Stimulated activated CD8-positive, alpha-beta memory T cell treated with anti-CD3 and anti-CD28 coated beads, Interleukin-15, amount 100 ng/mL, for 1 hour (primary cell): ENCODE measurements at places on chromosomes 1 and 21.

DNA sequence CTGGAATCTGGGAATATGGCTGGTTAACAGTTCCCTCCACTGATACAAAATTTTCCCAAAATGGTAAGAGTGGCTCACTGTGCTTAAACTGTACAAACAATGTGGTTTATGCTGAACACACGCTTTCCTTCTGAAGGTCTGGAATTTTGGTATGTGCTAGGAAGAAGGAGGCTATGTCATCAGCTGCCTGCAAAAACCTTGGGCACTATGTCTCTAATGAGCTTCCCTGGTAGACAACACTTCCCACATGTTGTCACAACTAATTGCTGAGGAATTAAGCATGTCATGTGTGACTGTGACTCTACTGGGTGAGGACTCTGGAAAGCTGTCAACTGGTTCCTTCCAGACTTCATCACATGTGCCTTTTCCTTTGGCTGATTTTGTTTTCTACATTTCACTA, 29.2 kb downstream of the IPP start:
- DNase-seq: no peak

GRCh38 chr1:169201084-169201619, 94.7 kb downstream of the ATP1B1 start:
- no peak for DNase-seq

- no peak for DNase-seq
These were observed 30.5 kb upstream of the CAMSAP2 start for GRCh38 chr1:200708161-200708560.

- DNase-seq: no peak
These were observed 18.7 kb downstream of the WNT2B start for GRCh38 chr1:112527266-112528010.

GRCh38 chr1:155910621-155911121, 478 bp downstream of the RIT1 start:
- DNase-seq: no peak

DNA sequence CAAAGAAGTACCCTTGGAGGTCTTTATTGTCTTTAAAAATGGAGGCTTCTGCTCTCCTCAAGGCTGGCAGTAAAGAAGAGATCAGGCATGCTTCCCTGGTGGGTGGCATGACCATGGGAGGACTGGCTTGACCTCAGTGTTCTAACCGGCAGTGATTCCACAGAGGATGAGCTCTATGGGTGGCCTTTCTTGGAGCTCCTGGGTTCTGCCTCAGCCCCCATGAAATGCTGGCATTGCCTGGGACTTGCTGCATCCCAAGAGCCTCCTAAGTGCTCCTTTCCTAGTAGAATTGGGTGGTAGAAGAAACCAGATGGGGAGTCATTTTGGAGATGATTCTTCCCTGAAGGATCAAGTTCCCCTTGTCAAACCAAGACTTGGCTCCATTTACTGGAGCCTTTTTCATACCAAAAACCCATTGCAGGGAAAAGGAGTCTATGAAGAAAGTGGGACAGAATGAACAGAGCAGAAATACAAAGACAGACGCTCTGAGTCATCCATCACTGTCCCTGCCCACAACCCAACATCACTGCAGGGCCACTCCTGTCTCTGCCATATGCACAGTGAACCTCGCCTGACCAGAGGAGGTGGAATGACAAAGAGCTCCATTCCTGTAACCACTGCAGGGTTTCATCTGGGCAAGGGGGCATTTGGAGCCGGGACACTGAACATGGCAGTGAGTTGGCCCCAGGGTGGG, 42.4 kb downstream of the RIMS3 start:
- DNase-seq: no peak

DNA sequence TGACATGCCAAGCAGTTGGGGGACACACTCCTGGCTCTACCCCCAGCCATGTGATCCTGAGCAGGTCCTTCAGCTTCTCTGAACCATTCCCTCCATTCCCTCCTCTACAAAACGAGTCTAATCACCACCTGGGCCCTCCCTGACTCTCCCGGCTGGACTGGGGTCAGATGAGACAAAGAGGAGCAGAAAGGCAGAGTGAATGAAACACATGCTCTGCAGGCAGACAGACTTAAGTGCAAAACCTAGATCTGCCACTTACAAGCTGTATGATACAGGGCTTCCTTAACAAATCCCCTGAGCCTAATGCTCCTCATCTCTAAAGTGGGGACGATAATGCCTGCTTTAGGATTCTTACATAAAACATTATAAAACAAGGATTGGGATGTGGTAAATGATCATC, 17.3 kb downstream of the RIMS3 start:
- DNase-seq: no peak

DNA sequence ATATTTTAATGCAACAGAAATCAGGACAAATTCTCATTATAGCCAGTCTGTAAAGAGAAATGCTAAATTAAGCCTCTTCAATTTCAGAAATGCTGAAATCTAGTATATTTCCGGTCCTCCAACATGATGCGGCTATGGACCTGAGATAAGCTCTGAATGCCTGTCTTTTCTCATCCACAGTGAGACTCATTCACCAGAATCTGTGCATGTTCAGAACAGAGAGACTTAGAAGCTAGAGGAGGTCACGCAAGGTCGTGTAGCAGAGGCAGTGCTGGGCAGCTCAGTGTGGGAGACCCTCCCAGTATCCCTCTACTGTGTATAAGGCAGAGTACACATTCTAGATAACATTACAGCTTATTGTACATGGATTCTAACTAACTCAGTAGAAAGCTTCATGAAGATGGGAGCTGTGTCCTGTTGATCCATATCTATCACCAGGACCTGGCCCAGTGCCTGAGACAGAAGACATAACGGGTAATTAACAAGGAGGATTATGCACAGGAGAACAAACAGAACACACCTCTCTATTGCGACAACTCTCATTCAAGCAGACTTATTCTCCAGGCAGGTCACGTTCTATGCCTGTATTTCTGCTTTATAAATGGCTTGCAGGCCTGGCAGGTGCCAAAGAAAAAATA, 97.0 kb upstream of the COA6 start:
- no peak for DNase-seq

DNA sequence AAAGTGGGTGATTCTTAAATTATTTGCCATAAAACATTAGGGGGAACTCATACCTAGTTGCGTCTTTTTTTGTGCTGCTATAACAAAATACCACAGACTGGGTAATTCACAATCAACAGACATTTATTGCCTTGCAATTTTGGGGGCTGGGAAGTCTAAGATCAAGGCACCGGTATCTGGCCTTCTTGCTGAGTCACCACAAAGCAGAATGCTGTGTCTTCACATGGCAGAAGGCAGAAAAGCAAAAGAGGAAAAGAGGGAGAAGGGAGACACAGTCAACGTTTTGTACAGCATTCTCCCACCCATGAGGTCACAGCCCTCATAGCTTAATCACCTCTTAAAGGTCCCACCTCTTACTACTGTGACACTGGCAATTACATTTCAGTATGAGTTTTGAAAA, 291.0 kb downstream of the CHRM3 start:
- no peak for DNase-seq

GRCh38 chr1:232376632-232377493, 253.1 kb downstream of the SIPA1L2 start:
- no peak for DNase-seq

DNA sequence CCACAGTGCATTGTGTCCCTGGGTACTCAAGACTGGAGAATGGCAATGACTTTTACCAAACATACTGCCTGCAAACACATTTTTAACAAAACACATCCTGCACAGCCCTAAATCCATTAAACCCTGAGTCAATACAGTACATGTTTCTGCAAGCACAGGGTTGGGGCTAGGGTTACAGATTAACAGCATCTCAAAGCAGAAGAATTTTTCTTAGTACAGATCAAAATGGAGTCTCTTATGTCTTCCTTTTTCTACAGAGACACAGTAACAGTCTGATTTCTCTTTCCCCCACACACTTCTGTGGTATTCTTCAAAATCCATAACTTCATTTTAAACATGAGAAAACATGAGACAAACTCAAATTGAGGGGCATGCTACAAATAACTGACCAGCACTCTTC, 13.9 kb downstream of the BMP8A start:
- DNase-seq: no peak

- no peak for DNase-seq
These were observed 57.8 kb downstream of the RUNX3 start for GRCh38 chr1:24872061-24872850.

DNA sequence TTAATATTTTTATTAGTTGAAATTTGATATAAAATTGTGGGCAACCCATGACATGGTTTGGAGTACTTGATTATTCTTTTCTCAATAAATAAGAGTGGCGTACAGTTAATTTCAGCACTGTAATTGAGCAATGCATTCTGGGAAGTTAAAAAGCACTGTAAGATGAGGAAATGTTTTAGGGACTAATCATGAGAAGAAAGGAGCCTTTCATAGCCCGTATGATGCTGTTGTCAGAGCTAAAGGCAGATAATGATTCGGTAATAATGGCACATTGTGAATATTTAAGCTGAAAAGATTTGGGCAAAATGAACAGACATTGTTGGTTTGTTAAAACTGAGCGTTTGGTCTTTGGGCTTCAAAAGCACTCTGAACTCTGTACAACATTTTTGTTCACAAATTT, 139.3 kb downstream of the NFIA start:
- DNase-seq: no peak

DNA sequence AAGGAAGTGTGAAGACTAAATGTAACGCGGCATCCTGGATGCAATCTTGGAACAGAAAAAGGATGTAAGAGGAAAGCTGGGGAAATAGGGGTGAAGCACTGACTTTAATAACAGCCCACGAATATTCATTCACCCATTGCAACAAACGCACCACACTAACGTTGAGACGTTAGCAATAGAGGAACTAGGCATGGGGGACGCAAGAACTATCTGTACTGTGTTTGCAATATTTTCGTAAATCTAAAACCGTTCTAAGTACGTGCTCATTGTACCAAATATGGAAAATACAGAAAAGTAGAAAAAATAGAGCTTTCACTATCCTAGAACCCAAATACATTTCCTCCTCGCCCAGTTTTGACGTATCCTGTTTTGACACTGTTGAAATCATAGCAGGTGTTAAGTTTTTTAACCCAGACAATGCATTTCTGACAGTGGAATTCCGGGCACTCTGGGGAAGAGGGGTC, 3.9 kb downstream of the LAPTM5 start:
- no peak for DNase-seq

- DNase-seq: no peak
These were observed 40.0 kb downstream of the MTARC1 start for GRCh38 chr1:220826729-220827128.

GRCh38 chr1:167518331-167518700, at the start of gene CD247:
Gene CD247 (minus strand): TSS chr1:167518529. CDS start chr1:167518465, 64 bp downstream.
- DNase-seq: peak; percentile 56

GRCh38 chr1:110424699-110425611, 17.5 kb upstream of the LAMTOR5 start:
- DNase-seq: no peak

GRCh38 chr21:42535602-42536171, 22.0 kb downstream of the SLC37A1 start:
- DNase-seq: no peak

DNA sequence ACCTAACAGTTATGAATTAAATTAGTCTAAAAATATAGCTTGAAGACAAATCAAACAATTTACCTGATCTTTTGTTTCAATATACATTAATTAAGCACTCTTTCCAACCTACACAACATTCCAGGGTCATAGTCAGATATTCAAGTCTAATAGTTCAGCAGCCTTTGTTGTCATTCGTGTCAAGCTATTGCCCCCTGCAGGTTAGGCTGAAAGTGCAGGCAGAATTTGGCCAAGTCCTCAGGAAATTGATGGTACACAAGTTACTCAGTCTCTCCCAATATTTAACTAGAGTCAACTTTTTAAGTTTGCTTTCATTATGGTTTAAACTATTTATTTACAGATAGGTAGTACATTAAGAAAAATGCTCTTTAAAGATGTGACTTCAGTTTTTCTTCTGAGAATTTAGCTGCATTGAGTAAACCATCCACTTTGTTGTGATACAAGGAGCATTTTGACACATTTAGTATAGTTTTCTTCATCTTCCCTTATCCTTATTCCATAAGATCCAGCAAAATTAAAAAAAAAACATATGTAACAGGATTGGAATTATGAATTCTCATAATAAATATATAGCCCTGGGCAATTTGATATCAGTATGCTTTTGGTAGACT, 130.3 kb upstream of the DPYD start:
- peak; percentile 51 for DNase-seq

DNA sequence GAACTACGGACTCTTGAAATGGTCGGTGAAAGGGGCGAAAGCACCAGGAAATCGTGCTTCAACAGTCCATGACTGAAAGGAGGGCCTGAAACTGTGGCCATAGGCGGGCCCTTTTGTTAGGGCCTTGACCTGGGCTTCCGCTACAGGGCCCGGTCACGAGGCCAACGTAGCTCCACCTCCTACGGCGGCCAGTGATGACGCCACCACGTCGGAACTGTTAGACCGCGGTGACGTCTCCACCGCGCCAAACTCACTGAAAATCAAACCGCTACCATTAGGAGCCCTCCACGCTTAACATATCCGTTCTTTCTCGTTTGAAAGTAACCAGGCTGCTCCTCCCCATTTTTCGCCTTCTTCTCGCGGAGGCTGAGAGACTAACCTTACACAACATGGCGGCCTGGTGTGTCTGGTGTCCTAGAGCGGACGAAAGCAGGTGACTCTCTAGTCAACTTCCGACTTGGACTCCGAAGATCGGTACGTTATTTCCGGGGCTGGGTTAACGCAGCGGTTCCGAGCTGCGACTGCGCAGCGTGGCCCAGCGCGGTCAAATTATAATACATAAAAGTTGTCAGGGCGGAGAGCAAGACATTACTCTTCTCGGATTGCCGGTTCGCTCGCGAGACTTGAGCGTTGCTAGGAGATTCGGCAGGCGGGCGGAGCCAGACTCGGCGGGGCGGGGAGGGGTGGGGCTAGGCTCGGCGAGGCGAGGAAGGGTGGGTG, 371 bp upstream of the CACYBP start:
- DNase-seq: peak; percentile 97

DNA sequence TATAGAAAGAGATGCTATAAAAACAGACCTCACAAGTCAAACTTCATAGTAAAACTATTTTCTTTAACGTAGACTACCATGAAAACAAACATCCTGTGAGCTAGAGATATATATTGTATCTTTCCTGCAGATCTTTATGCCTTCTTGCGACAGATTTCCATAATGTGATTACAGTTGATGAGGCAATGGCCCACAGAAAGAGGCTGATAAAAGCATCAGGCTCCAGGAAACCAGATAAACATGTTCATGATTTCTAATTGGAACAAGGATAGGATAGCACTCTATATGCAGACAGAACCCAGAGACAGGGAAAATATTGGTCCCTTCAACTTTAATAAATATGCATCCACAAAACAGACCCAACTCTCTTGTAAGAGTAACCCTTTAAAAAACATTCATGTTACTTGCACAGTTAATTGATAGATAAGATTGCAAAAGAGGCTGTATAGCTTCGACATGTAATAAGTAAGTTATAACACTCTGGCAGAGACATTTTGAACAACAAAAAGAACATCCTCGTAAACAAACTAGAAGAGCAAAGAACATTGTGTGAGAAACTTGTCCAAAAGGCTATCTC, 329.4 kb downstream of the AGBL4 start:
- DNase-seq: no peak
